Lower leg skin (tissue), 4 donors: ENCODE measurements at places on chromosomes 3 and 15.
A peak's percentile ranks its signal among the peaks of the same experiment; 100 is the strongest.

- no peak for DNase-seq
These were observed 66.5 kb upstream of the PYGO1 start for GRCh38 chr15:55654561-55655031.

GRCh38 chr3:187490366-187490765 is 122.2 kb downstream of the RTP4 start:
- no peak for DNase-seq

GRCh38 chr3:30059240-30059639 is 547.2 kb upstream of the TGFBR2 start:
- DNase-seq, result no peak

DNA sequence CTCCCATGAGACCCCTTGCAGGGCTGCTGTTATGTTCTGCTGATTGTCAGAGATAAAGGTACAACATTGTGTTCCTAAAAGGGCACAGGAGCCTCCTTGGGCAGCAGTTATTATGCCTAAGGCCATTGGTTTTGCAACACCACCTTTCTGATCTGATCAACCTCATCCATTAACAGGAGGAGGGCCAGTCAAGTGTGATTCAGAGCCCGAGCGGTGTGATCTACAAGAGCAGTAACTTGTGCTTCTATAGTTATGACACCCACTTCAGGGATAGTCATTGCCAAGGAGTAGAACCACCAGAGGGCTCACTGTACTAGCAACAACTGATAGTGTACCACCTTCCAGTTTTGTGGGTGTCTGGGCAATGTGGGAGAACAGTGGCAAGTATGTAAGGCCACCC is 1457.9 kb upstream of the CADM2 start:
- DNase-seq, result no peak

DNA sequence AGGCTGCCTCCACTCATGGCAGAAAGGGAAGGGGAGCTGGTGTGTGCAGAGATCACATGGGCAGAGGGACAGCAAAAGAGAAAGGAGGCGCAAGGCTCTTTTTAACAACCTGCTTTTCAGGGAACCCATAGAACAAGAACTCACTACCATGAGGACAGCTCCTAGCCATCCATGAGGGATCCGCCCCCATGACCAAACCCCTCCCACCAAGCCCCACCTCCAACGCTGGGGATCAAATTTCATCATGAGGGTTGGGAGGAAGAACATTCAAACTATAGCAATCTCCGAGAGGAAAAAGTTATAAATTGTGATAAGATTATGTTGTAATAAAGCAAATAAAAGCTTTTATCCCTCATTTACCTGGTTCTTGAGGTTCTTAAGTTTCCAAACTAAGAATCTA is 84.7 kb upstream of the LMCD1 start:
- DNase-seq, result no peak

DNA sequence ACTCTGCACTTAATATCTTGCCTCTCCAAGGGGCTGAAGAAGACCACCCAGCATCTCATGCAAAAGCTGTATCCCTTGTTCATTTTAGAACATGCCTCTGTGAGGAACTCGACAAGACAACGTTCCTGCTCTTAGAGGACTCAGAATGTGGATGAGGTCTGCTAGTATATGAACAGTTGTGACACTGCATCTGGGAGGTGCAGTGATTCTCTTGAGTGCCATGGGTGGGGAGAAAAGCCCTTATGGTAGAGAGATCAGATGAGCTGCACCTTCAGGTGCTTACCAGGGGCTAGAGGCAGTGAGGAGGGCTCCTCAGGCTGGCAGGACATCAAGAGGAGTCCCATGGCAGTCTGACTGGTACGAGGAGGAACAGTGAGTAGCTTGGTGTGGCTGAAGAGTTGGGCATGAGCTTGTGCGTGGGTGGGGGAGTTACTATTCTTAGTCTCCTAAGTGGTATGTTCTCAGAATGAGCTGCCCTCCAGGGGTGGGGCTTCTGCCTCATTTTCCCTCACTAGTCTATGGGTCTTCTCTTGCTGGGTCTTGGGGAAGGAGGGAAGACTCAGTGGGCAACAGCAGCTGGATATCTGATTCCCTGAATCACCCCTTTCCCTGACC is 56.7 kb upstream of the ATP2B2 start:
- DNase-seq, result peak; percentile 28

GRCh38 chr3:25226747-25227146 is 201.3 kb upstream of the RARB start:
- no peak for DNase-seq

DNA sequence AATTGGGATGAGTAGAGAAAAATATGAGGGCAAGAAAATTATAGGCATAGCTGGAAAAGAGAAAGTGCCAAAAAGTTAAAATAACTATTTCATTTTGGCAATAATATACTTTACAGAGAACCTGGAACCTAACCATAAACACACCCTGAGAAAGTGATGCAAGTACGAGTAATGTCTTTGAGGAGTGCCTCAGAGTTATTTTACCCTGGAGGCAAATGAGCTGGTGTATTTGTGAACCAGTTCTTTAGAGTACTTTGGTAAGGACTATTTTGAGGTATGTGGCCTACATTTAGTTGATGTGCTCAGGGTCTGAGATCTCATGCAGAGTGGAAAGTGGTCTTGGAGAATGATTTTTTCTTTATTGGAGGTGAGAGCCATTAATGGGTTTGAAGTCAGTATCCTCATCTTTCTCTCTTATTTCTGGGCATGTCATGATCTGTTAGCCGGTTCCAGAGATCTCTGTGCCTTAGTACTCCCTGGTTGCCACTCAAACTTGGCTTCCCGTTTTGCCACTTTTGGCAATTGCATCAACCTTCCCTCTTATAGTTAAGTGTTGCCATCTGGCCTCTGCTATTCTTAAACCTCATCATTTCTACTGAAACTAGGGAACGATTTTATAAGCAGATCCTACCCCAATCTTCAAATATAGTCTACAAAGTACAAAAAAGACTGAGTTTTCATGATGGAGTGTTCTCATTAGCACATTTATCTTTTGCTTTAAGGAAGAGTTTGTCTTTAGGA is 145.7 kb downstream of the EPHA6 start:
- peak; percentile 17 for DNase-seq

DNA sequence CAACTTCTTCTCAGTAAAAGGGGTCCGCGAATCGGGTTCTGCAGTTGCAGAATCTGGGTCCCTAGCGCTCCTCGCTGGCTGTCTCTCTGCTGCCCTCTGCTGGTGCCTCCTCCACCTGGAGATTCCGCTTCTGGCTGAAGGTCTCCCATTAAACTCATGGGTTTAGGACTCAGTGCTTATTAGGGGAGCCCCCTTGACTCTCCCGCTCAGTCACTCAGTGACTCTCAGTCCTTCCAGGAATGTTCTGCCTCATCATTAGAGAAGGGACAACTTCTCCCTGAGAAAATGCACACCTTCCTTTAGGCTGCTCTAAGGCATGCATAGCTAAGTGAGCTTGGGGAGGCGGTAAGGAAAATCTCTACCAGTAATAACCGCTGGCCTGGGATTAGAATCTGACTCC is 7.1 kb downstream of the CPN2 start:
- DNase-seq, result peak; percentile 53

- DNase-seq, result no peak
These were observed 275.2 kb upstream of the MEIS2 start for GRCh38 chr15:37375519-37375918.

- DNase-seq, result no peak
These were observed 76.4 kb downstream of the USF3 start for GRCh38 chr3:113620091-113620490.

GRCh38 chr15:80440024-80440423 is 35.8 kb downstream of the ARNT2 start:
- DNase-seq, result no peak

DNA sequence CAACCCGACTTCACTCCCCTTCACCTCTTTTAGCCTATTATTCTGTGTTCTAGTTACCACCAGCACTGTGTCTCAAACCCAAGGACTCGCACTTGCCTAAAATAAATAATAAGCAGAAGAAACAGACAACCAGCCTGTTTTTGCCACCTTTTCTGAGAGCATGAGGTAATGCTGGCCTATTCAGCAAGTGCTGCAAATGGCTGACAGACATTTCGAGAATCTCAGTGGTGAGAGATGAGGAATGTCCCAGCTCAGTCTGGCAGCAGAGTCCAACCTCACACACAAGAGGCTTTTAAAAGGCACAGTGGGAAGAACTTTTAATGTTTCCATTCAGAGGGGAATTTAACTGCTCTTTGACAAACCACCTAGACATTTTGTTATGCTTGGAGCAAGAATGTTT is 143.3 kb upstream of the GMNC start:
- DNase-seq, result no peak

- DNase-seq, result no peak
These were observed 30.3 kb upstream of the POLG start for GRCh38 chr15:89364741-89365450.

GRCh38 chr3:98733053-98733811 is 29.9 kb upstream of the ST3GAL6 start:
- DNase-seq, result no peak

- no peak for DNase-seq
These were observed 298.8 kb downstream of the MEX3B start for GRCh38 chr15:81747026-81747425.

GRCh38 chr3:14411988-14412387 is 9.6 kb downstream of the SLC6A6 start:
- DNase-seq, result no peak

DNA sequence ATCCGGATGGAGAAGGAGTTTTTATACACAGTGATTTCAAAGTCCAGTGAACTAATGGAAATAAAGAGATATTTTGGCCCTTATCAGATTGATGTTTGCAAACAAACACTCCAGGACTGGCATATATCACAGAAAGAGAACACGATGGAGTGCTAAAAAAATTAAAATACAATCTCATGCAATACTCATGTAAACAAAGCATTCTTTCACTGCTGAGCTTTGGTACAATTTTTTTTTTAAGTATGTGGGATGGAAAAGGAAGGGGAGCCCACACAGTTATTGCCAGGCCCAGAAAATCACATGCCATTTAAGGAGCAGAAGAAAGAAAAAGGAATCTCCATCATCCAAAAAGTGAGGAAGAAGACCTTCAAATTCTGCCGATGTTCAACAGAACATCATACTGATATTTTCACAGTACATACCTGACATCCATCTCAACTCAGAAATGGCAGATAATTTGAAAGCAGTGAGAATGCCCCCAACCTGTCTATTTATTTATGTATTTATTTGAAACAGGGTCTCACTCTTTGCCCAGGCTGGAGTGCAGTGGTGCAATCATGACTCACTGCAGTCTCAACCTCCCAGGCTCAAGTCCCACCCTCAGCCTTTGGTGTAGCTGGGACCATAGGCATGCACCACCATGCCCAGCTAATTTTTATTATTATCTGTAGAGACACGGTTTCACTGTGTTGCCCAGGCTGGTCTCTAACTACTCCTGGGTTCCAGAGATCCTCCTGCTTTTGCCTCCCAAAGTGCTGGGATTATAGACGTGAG is 107.5 kb upstream of the SLC2A2 start:
- no peak for DNase-seq

GRCh38 chr3:60986552-60986951 is 264.7 kb downstream of the FHIT start:
- no peak for DNase-seq

DNA sequence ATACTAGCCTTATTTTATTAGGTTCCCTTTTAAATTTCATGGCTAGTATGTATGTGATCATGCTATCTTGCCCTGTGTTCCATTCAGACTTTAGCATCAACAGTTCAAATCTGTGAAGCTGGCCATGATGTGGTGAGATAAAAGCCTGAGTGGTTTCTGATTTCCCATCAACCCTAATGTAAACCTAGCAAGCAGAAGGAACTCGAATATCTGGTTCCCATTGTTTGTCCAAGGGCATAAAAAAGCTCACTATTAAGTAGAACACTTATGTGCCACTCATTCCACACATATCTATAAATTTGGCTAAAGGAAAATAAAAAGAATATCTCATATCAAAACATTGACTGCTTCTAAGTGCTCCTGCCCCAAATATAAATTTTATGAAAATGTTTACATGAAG is 311.7 kb downstream of the CADM2 start:
- no peak for DNase-seq

DNA sequence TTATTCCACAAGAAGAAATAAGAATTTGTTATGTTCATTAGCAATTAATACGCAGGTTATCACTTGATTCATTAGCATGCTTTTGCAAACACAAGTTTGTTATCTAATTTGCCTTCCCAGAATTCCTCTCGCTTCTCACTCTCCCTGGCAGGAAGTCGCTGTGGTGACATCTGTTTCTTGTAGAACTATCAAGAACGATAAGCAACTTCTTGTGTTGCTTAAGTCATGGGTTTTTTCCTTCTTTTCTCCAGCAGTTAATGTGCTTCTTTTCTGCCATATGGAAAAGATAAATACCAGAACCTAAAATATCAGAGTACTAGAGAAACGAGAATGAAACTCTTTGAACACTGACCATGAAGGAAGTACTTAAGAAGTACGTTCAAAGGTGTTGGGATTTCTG is 99.8 kb upstream of the CHMP2B start:
- DNase-seq, result no peak

- no peak for DNase-seq
These were observed 17.9 kb upstream of the ANKRD28 start for GRCh38 chr3:15815696-15816095.

DNA sequence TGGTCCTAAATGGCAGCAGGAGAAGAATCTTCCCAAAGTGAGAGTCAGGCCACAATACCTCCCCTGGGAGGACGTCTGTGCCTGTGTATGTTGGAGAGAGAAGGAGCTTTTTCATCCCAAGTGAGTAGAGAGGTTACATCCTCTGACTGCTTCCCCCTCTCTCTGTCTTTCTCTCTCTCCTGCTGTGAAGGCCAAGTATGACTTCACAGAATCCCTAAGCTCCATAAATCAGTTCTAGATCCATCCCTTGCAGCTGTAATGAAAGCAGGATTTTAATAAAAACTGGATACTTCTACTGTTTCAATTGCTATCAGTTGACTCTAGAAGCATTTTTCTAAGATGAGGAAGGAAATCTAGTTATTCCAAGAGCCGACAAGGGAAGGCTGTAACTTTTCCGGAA is 389.1 kb upstream of the PROK2 start:
- DNase-seq, result no peak

GRCh38 chr3:149969940-149970715 is 567 bp downstream of the PFN2 start:
- DNase-seq, result peak; percentile 49

- DNase-seq, result peak; percentile 49
These were observed 81.8 kb downstream of the ALCAM start for GRCh38 chr3:105448338-105448982.
